ENCODE measurements at places on chromosomes 6 and 20.
A peak's percentile ranks its signal among the peaks of the same experiment; 100 is the strongest.

- DNase-seq: peak; percentile 81
These were observed 25.1 kb downstream of the MYBL2 start for GRCh38 chr20:43691928-43692524.

DNA sequence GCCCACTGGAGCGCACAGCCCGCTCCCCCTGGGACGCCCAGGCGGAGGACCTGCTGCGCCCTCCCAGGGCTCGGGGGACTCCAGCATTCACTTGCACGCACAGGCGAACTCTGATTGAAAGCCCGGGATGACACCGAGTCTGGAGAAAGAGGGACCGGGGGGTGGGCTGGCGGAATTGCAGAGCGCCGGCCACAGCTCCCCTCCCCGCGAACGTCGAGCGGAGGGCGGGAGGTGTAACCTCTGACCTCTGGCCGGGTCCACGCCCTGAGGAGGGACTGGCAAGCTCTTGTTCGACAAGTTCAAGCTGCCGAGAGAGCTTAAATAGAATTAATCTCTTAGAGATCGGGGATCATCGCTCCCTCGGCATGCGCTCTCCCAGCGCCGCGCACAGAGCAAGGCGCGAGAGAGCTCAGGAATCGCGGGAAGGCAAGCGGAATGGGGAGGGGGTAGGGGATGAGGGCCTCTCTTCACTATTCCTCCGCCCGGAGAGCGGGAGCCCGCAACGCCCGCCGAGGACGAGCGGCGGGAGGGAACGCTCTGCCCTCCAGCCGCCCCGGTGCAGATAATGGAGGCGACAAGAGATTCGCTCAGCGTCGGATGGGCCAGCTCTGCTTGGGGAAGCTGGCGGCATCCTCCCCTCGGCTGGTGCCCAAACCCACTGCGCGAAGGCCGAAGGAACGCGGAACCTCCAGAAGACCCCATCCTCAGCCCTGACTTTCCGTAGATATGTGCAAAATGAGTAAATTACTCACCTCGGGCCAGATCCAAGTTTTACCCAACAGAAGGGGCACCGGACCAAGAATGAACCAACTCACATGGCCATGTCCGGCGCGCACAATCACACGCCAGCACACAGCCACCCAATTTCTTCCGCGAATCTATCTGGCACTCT, 761 bp upstream of the NR2E1 start:
- peak; percentile 58 for DNase-seq

DNA sequence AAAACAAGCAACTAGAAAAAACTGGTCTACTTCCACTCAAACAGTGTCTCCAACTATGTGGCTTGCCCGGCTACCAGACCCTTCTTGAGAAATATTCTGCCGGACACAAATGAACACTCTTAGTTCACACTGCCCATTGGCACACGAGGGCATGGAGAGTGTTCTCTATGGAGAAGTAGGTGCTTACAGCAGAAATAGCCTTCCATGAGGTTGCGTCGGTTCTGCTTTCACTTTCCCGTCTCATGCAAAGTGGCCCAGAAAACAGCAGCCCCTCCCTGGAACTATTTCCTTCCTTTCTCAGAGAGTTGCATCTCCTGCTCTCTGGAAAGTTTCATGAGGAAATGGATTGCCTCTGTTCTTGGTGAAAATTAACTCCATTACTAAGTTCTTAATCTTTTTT, 9.5 kb upstream of the HLA-DOA start:
- DNase-seq: no peak

GRCh38 chr20:47956268-47956995, 171.2 kb upstream of the SULF2 start:
- no peak for DNase-seq

DNA sequence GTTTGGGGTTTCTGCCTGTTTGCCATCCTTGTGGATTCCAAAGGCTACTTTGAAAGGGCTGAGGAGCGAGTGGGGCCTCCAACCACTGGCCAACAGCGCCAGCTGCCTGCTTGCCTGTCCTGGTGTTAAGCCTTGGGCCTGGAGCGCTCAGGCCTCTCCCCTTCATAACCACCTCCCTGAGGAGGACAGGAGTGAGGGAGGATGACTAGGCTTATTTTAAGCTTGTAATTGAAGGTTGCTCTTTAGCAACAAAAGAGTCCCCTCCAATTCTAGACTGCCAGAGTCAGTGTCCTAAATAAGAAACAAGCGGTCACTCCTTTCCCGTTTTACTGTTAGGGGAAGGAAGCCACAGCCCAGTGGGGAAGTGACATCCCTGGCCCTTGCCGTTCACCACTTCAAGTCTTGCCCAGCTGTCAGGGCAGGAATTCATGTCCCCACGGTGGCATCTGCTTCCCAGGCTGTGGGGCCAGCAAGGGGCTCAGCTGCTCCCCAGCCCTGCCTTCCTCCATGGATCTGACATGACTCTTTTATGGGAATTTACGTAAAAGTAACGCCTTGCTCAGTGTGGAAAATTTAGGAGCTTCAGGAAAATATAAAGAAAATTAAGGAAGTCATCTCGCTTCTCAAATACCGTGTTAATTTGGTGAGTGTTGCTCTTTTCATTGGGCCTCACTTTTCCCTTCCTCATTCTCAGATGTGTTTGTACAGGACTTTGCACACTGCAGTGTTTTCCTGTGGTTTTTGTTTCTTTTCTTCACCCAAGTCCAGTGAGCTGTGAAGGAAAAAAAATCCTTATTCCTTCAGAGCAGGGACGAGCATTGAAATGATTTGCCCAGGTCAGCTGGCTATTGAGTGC, 57.8 kb downstream of the SSR1 start:
- no peak for DNase-seq

GRCh38 chr6:163954088-163954775, 539.7 kb downstream of the QKI start:
- no peak for DNase-seq

- DNase-seq: no peak
These were observed 141.8 kb upstream of the TENT5A start for GRCh38 chr6:81894306-81894705.

DNA sequence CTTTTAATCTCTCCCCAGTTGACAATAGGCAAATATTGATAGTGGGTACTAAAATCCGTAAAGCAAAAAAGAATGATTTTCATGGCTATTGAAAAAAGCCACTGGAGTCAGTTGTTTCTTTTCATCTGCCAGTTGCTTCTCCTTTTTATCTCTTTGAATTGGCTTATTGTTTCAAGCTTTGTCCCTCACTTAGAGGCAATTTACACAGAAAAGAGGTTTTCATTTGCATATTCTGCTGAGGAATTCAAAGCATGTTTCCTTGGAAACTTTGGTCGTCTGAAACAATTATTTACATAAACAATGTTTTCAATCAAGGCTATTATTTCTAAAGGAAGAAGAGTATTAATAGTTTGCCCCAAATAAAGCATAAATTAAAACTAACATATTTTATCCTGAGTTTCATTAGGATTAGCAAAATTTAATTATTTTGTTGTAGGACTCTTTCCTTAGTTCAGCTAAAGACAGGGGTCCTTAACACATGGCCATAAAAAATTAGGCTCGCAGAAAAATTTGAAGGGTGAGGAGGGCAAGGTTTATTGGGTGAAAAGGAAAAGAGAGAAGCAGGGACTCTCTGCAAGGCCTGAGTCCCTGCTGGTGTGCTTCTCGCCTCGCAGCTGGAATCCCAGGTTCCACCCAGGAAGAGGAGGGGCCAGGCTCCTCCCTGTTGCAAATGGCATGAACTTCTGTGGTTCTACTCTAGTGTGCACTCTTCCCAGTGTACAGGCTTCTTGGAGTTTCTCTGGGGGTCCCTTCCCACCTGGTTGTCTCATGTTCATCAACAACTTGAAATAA, 138.8 kb upstream of the LAMA2 start:
- DNase-seq: no peak

GRCh38 chr6:14068133-14068532, 49.4 kb upstream of the CD83 start:
- no peak for DNase-seq

DNA sequence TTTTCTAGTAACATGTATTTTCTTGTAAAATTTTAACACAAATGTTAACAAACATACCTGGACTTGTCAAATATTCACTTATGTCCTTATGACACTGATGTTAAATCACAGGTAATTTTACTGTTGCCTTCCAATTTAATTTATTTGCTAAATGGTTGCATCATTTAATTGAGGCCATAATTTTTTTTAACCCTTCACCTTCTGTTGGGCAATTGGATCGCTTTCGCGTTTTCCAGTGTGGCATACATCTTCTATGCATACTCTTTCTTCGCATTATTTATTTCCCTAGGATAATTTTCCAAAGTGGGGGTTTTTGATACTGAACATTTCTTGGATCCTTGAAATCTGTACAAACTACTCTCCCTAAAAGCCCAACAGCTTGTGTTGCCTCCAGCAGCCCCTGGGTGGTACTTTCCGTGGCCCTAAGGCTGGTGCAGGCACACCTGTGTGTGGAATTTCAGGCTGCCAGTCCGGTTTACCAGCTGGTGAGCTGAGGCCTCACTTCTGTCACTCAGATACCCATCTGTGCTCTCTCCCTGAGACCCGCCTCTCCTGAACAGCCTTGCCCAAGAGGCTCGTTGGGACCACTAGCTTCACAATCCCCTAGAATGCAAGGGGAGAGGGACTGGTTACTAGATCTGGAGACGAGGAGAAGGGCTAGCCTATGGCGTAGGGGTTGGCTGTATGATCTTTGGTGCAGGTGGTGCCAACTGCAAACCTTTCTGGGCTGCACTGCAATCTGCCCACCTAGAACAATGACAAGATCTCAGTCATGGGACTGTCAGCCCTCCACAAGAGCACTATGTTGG, 11.2 kb upstream of the C20orf144 start:
- DNase-seq: no peak

DNA sequence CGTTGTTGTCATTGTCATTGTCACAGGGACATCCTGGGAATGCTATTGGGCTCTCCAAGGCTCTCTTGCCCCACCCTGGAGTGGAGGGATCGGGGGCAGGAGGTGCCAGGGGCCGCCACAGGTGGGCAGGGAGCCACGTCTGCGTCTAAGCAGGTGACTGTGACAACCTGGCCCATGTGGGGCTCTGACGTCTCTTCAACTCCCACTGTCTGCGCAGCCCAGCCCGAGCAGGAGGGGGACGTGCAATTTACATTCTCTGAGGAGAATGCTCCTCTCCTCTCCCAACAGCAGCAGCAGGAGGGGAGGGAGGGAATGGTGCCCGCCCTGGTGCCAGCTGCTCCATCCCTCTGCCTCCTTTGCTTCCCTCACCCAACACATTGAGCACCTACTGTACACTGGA, 50.1 kb downstream of the GRM4 start:
- DNase-seq: no peak

DNA sequence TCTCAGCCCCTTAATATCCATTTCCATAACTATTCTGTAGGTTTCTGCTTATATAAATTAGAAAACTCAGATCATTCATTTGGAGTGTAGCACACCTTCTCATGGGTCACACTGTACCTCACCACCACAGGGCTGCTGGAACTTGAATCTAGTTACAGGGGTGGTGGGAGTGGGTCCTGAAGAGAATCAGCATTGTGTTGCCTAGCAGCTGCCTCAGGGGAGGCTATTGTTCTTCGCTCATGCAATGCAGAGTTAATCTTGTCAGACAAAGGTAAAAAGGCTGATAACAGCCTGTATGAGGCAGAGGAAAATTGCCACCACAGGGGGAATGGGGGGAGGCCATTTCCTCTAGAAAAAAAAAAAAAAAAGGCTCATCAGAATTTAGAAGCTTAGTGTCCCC, 496.0 kb upstream of the ADGRB3 start:
- DNase-seq: no peak

GRCh38 chr6:136501514-136501913, 48.7 kb downstream of the MAP7 start:
- DNase-seq: no peak

DNA sequence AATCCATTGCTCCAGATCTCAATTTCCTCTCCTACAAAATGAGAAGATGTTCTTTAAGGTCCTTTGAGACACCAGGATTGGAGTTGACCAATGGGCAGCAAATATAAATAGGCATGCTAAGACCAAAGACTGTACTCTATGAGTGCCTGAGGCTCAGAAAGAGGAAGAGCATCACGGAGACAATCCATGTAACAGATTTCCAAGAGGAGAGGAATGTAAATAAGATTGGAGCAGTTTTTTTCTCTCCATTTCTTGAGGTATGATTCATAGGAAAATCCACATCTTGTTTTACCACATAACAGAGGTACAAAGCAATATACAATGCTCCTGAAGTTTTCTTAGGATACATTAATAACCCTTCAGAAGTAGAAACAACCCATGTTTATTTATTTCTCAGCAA, 109.8 kb downstream of the UBE3D start:
- DNase-seq: no peak

- DNase-seq: no peak
These were observed 15.8 kb upstream of the TASP1 start for GRCh38 chr20:13654463-13655023.

- no peak for DNase-seq
These were observed 25.7 kb downstream of the NTSR1 start for GRCh38 chr20:62734326-62734725.

DNA sequence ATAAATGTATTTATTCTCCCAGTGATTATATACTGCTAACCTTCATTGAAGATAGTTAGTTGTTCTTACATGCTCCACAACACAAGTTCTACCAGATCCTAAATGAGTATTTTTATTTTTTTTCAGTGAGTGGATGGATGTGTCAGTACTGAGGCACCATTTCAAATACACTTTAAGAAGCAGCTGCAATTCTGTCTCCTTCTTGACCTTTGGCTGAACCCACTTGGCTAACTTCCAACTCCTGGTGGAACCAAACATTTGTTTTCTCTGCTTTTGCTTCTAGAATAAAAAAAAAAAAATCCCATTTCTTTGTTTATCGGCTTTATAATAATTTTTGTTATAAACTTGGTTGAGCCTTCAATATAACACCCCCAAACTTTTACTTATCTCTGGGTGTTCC, 458.3 kb upstream of the MAP3K7 start:
- DNase-seq: no peak

DNA sequence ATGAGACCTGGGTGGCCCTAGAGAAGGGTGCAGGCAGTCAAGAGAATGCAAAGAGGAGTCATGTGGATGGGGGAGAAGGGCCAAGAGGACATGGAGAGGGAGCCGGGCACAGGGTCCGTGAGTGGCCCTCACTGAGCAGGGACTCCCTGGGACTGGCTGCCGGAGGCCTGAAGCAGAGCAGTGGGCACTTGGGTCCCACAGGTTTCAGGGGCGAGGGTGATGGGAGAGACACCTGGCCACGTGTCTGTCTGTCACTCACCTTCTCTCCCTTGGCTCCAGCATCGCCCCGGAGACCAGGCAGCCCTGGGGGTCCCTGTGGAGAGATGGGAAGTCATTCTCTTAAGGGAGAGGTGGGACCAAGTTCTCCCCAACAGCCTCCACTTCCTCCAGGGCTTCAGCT, 25.5 kb downstream of the COL11A2 start:
- no peak for DNase-seq

- peak; percentile 77 for DNase-seq
These were observed 202.8 kb downstream of the DLL1 start for GRCh38 chr6:170087941-170088581.

GRCh38 chr6:167054987-167055386, 55.8 kb downstream of the CEP43 start:
- no peak for DNase-seq

GRCh38 chr6:142605922-142606485, 304.2 kb downstream of the ADGRG6 start:
- no peak for DNase-seq
